ENCODE measurements at places on chromosomes 5 and 9.

- DNase-seq, result no peak
These were observed 123.6 kb upstream of the PITX1 start for GRCh38 chr5:135157421-135158313.

- DNase-seq, result no peak
These were observed 194.5 kb upstream of the DAB2 start for GRCh38 chr5:39619168-39619818.

DNA sequence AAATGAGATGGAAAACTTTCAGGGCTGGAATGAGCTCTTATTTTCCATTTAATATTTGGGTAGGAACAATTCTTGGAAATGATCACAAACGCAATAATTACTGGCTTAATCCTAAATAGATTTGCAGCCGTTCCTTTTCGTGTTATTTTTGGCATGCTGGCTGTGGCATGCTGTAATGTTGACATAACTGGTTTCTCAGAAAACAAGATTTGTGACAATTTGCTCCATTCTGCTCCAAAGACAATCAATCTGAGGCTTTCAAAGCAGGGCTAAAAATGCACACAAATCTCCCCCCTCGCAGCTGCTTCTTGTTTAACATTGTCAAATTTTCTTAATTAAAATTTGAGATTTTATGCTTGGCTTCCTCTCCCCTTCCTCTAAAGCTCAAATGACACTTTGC lies 151.2 kb downstream of the TTC39B start:
- no peak for DNase-seq

DNA sequence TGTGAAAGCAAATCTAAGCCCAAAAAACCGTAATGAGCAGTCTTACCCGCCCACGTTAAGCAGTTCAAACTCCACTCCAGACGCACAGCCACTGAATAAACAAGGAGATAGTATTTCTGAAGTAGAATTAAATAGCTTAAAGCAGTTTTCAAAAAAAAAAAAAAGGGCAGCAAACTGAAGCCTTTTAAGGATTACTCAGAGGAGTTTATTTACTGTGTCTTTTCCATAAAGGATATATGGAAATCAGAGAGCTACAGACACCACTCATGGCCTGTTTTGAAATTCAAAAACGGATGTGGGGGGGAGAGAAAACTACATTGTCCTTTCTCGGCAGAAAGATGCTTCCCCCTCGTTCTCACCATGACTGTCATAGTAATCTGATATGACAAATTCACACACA lies 83.7 kb upstream of the IRX1 start:
- DNase-seq, result no peak

DNA sequence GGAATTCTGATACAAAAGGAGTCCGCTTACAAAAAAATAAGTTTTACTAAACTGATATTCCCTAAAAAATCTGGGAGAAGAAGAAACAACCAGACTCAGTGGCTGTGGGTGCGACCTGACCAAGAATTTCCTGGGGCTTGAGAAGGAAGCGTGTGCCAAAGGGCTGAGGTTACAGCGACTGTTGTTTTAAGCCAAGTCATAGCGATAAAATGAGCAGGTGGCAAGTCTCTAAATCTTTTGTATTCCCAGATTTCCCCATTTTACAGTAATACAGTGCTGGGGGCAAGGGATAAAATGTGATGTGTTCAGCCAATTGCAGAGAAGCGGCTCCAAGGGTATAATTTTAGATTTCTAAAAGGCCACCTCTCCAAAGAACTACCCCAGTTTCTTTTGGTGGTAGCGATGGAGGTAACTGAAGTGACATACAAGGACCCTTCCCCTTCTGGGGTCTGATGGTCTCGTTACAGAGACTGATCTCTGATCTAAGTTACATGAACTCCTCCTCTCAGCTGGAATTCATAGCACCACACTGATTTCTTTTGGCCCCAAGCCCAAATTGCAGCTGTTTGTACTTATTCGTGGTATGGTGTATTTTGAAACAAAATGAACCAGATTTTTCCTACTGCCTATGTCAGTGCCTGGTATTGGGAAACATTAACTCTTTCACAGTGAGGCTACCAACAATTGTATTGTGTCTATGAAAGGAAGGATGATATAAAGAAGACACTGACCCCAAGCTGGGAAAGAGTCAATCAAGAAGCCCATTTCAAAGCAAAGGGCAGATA lies 41.6 kb downstream of the LPAR1 start:
- peak; percentile 64 for DNase-seq

- DNase-seq, result no peak
These were observed 107.1 kb upstream of the FTMT start for GRCh38 chr5:121744577-121744976.

DNA sequence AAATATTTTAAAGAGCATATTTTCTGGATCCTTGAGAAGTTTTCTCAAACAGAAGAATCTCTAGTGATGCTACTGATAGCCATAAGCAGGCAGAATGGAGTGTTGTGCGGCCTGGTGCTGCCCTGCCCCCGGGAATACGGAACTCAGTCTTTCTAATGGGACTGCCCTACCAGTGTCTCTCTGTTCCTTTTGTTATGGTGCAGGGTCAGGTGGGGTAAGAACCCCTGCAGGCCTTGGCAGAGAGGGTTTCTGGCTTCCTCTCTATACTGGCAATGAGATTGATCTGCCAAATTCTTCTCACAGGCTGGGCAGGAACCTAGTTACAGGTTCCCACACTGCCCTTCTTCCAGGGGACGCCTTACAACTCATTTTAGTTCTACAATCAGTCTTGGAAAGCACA lies 2.6 kb downstream of the IL5 start:
- DNase-seq, result no peak

All from HS-27A (cell line).